OCI-LY7 (cell line): ENCODE measurements at places on chromosomes 5 and 9.

GRCh38 chr5:96434201-96434645 lies 1.2 kb upstream of the PCSK1 start:
- DNase-seq, result peak; percentile 5

DNA sequence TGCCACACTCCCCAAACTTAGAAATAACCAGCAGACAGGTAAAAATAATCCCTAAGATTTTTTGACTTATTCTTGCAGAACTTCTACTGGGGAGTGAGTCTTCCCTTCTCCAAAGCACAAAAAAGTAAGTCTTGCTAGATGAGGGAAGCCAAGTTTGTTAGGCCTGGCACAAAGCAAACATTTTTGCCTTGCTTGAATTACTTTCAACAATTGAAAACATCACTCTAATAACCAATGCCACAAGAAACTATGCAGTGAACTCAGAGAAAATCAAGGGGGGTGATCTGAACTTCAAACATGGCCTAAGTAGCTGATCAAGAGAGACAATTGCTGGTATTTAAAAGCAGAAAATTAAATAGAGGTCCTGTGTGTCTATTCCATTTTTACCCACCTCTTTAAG lies 123.6 kb upstream of the SLC1A3 start:
- no peak for DNase-seq

GRCh38 chr5:40734986-40735385 lies 20.8 kb downstream of the TTC33 start:
- no peak for DNase-seq

GRCh38 chr5:167574464-167574863 lies 717.0 kb upstream of the WWC1 start:
- DNase-seq, result no peak

- DNase-seq, result no peak
These were observed 114.4 kb upstream of the DMRTA1 start for GRCh38 chr9:22332202-22332601.

DNA sequence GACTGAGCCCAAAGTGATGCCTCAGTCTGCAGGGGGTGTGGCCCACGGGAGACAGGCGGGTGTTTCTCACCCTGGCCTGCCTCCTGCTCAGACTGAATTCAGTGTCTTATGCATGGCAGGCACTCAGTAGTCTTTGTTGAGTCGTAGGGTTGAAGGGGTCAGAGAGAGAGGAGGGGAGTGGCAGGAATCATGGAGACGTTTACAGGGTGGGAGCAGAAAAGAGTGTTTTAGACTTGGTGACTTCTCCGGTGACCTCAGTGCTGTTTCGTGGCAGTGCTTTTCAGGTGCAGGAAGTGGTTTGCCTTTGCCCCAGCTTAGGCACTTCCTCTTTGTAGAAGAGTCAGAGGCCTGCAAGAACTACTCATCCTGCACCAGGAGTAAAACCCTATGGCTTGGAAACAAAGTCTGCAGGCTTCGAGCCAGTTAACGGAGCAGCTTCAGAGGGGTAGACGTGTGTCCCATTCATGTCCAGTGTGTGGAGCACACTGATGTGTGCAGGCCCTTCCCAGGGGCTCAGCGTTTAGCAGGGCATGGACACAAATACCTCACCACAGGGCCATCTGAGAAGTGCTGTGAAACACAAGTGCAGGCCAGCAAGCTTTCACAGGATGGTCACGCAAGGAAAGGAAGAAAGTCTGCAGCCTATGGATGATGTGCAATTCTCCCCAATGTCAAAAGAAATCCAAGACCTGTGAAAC lies 24.5 kb upstream of the SEMA4D start:
- peak; percentile 94 for DNase-seq

DNA sequence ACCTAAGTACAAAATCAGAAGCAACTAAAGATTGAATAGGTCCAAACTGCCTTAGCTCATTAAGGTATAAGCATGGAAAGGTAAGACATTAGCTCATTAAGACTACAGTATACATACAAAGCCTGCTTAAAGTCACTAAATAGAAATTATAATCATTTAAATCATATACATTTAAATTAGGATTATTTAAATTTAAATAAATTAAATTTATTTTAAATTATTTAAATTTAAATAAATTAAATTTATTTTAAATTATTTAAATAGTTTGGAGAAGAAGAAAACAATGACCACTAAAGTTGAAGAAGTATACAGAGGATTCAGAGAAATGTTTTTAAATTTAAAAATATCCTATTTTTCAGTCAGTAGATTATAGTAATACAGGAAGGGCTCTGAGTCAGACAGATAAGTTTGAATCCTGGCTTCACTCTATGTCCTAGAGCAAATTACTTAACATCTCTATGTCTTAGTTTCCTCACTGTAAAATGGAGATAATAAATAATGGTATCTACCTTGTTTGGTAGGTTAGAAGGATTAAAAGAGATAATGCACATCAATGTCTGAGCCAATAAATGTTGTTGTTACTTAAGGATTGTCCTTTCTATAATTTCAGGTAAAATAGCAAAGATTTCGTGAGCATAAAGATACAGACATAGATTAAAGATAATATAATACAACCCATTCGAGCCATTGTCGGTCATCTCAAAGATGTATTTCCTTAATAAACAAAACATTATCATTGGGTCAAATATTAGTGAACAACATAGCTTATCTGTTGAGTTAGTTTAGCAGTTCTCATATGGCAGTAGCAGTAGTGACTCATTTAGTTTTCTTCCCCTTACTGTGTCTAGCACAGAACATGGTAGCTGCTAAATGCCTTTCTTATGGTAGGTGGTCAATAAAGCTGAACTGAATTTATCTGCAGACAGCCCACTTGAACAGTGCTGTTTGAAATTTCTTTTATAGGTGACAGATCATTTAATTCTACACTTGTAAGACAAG lies 100.6 kb downstream of the KIAA0825 start:
- DNase-seq, result no peak

- no peak for DNase-seq
These were observed 355.0 kb downstream of the EBF1 start for GRCh38 chr5:158744680-158745079.

GRCh38 chr5:37319037-37319782 lies 51.7 kb downstream of the NUP155 start:
- no peak for DNase-seq

DNA sequence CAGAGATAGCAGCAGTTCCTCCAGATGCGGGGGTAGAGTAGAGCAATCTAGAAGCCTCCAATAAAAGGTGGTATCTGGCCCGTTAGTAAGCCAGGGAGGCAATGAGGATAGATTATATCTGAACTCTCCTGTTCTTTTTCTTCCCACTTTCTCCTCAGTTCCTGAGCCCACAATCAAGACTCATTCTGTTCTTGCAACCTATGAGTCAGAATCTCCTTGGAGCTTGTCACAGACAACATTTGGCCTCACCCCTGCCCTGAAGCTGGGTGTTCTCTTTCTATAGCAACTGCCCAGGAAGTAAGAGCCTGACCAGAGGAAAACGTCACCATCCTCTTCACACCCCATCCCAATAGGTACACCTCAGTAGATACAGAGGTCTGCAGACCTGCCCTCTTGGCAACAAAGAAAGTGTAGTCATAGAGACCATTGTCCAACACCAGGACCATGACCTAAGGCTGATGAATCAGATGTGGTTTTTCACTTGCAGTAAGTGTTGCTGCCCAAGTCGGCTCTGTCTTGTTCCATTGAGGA lies 76.3 kb upstream of the PCA3 start:
- DNase-seq, result no peak

DNA sequence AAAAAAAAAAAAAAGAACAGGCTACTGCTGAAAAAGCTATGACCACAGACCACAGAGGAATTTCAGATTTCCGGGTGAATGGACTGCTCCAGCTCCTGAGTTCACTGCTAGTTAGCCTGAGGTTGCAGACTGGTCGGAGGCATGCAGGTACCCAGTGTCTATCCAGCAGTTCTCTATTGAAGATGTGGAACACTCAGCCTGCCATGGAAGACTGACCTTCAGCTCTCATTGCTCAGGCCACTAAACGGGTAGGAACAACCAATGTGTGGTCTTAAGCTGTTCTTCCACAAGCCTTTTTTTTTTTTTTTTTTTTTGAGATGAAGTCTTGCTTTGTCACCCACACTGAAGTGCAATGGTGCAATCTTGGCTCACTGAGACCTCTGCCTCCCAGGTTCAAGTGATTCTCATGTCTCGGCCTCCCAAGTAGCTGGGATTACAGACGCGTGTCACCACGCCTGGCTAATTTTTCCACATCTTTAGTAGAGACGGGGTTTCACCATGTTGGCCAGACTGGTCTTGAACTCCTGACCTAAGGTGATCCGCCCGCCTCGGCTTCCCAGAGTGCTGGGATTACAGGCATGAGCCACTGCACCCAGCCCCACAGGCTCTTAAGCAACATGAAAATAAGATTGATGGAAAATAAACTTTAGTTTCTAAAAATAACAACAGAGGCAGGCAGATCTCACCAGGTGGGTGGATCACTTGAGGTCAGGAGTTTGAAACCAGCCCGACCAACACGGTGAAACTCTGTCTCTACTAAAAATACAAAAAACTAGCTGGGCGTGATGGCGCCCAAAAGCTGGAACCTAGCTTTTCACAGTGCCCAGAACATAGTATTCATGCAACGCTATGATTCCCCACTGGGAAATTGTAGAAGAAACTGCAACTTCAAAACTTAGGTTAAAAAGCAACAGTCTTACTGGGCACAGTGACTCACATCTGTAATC lies 20.0 kb upstream of the NPM1 start:
- DNase-seq, result no peak

GRCh38 chr9:97072285-97072776 lies 33.4 kb upstream of the CTSV start:
- DNase-seq, result no peak
